Stimulated activated CD4-positive, alpha-beta T cell treated with anti-CD3 and anti-CD28 coated beads, Interleukin-15, amount 100 ng/mL, for 1 hour (primary cell): ENCODE measurements at places on chromosomes 5 and 9.

DNA sequence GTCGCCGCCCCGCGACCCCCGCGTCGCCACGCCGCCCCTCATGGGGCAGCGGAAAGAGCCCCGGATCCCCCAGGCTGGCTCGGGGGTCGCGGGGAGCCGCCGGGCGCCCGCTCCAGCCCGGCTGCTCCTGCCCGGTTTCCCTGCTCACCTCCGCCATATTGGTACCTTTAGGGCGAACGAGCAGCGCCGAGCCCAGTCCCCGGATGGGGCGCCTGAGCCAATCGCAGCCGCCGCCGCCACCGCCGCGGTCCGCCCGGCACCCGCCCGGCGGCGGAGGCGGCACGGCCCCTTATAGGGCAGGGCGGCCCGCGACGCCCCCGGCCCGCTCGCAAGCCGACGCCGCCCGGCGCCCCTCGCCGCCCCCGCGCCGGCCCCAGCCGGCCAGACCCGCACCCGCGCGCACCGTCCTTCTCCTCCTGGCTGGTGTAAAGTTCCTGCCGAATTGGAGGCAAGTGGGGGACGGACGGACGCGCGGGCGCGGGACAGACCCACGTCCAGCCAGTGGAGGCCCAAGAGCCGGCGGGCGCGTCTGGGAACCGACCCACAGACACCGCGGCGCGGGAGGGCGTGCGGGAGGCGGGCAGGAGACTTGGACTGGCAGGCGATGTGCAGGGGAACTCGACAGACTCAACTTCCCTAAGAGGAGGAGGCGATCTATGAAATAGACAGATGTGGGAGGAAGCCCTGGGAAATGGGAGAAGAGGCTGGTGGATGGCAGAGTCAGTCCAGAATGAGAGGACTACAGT is at the start of gene MIER3:
TSS of gene MIER3 (minus strand) at position 178 of the 746 bp plus-strand sequence. CDS start at position 157, 21 bp downstream.
- DNase-seq: peak; percentile 71

- DNase-seq: no peak
Observed at GRCh38 chr5:74085186-74085585, 459.2 kb downstream of the ARHGEF28 start.

DNA sequence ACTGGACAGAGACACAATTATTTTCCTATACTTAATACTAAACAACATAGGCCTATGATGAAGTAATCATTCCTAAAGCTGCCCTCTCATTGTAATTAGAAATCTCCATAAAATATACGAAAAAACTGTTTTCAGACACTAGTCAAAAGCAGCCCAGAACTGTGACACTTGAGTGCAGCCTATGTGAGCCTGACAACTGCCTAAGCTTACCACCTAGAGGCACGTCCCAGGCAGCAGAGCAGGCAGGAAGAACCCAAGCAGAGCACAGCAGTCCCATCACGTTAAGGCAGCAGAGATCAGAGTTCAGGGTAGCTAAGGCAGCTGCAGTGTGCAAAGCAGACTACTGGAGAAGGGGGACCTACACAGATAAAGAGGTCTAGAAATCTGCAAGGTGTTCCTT is 46.4 kb downstream of the GOLPH3 start:
- DNase-seq: no peak

DNA sequence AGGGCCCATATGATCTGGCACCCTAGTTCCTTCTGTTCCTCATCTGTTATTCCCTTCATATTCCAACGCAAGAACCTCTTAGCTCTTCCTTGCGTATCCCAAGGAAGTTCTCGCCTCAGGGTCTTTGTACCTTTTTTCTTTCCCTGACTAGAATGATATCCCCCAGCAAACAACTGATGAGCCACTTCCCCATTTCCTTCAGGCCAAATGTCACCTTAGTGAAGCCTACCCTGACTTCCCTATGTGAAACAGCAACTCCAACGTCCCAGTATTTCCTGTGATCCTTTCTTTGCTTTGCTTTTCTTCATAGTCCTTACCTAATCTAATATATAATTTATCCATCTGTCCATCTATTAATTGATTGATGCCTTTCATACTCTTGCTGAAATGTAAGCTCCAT is 47.9 kb downstream of the ERCC8 start:
- no peak for DNase-seq

DNA sequence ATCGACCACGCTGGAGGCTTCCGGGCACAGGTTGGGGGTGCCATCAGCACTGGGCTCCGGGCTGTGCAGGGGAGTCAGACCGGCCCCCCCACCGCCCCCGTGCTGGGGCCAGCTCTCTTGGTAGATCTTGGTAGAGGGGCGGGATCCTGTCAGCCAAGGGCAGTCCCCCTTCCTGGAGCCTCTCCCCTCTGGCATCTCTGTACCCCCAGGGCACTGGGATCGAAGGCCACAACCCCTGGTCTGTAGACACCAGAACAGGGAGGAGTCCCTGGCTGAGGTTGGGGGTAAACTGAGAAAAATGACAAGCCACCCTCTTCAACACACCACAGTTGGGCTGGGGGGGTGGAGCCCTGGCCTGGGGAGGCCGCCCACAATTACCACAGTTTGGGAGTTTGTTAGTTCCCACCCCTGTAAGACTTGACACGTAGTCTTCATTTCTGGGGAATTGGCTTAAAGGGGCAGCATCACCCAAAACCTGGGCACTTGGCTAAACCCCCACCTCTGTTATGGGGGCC is 882 bp downstream of the CERCAM start:
- no peak for DNase-seq

DNA sequence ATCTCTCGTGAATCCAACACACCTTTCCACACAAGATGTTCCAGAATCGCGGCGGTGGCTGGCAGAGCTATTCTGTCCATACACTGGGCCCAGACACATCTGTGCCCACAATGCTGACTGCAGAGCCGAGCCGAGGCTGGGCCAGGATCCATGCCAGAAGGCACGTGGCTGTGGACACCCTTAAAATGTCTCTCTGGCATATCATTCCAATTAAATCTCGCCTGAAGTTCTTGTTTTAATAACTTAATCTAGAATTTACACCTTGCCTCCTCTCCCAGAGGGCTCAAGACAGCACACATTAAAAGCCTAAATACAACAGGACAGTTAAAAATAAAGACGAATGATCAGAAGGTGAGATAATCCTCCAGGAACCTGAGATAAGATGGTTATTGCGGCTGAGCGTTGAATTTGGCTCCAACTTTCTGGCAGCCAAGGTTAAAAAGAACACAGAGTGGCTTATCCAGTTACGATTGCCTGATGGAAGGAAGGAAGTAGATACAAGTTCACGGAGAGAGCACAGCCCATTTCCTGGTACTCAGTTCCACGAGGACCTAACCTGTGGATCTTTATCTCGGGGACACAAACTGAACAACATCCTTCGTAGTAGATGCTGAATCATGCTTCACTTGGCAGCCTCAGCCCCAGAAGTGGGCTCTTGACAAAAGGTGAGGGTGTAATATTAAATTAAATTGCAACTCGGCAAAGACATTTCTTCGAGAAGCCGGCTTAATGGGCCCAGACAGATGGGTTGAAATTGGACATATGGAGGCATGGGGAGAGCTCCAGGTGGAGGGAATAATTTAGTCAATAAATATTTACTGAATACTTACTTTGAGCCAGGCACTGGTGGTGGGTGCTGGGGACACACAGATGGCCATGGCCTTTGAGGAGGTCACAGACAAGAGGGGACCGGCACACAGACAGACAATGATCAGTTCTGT is 86.0 kb upstream of the TBC1D2 start:
- DNase-seq: no peak

GRCh38 chr9:80540387-80540786 is 968.6 kb downstream of the TLE4 start:
- DNase-seq: no peak

DNA sequence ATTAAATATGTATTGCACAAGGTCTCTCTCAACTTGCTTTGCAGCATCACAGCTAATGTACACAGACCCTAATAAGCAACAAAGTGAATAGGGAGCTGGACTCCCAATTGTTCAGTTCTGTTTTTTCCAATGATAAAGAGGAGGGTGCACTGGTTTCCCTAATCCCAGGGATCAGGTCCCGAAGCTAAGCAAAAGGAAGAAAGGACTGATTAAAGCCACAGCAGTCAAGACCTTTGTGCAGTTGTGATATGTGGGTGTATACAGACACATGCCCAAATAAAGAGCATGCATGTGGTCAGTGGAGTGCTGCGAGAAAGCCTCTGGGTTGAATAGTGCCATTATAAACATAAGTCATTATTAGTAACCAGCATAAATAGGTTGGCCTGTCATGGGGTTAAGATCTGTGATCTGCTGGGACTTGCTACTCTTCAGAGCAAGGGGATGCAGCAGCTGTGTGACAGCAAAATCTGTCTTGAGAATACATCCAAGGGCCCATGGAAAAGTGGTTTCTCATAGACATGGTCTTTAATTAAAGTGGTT is 1863.1 kb upstream of the WWC1 start:
- DNase-seq: no peak

GRCh38 chr5:18393565-18394442 is 759.5 kb downstream of the TAF11L14 start:
- DNase-seq: peak; percentile 11

DNA sequence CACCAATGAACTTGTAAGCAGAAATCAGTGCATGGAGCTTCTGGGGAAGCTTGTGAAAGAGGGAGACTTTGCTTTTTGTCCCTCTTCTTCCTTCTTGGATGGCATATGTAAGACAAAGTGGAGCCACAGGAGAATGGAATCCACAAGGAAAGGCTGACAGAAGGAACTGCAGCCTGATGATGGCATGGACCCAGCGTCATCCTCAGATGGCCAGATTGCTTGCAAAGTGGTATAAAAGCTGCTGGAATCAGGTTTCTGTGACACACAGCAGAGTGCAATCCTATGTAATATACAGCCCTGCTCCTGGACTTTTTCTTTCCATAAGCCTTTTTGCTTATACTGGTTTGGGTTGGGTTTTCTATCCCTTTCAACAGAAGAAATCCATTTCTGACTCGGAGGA is 31.4 kb upstream of the SPARC start:
- no peak for DNase-seq

DNA sequence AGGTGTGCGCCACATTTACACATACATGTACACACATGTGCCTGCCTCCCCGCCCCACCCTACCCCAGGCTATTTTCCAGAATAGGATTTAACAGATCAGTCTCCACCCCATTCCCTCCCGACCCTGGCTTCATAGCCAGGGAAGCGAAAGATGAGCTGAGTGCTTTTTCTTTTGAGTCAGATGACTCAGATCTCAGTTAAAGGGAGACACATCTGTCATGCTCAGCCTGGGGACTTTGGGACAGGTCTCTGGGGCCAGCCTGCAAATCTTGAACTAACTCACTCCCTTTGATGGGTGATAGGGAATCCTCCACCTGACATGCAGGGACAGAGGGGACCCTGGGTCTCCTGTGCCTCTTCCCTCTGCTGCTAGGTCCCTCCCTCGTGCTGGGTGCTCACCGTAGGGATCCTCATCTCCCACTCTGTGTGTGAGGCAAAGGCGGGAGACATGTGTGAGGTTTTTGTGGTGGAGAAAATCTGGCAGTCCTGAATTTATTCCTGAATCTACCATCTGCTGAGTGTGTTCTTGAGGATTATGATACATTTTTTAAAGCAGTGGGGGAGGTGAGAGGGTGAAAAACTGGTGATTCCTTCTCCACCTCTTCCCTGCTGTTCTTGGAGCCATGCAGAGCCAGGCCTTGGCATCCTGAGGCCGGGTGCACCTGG is 37.7 kb downstream of the NEUROG1 start:
- no peak for DNase-seq

DNA sequence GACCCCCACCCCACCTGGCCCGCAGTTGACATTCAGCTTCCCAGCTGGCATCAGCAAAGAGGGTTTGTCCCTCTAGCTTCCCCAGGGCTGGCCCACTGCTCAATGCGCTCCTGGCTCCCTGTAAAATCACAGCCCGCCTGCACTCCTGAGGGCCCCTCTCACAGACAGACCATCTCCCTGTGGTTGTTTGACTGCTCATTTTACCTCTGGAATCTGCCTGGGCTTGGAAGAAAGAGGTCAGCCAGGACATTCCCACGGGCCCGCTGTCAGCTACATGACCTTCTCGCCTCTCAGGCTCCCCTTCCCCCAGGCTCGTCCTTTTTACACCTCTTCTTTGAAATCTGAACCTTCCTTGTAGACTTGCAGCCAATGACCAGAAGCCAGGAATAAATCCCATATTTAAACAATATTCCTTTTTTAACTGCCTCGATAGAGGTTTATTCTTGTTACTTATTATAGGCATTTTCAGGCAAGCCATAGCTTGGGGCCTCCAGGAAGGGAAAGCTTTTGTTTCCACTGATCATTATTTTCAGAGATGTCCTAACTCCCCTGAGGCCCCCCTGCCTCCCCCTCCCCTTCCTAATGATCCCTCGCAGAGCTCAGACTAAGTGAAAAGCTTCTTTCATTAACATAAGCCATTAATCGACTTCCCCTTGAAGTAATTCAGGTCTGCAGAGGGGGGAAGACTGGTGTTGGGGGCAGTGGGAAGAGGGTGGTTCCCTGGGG is 76.3 kb upstream of the IQGAP2 start:
- DNase-seq: no peak
